ENCODE measurements at places on chromosomes 3 and 15.

- no peak for DNase-seq
Measured at GRCh38 chr3:12970684-12971083, 102.5 kb downstream of the IQSEC1 start.

GRCh38 chr3:47573190-47574172 is 5.2 kb downstream of the CSPG5 start:
- no peak for DNase-seq

DNA sequence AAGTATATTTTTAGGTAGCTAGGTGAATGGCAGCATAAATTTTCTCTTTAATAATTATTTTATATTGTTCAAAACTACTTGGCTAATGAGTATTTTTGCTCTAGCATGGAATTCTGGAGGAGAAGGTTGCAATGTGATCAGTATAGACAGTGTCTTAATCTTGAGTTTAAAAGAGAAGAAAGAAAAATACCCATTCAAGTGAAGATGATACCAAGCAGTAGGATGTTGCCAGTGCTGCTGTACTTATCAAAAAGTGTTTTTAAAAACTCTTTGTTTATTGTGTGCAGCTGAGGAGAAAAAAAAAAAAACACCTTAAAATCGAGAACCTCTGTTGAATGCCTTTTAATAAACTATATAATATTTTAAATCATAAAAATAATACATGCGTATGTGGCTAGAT is 47.9 kb downstream of the STT3B start:
- no peak for DNase-seq

DNA sequence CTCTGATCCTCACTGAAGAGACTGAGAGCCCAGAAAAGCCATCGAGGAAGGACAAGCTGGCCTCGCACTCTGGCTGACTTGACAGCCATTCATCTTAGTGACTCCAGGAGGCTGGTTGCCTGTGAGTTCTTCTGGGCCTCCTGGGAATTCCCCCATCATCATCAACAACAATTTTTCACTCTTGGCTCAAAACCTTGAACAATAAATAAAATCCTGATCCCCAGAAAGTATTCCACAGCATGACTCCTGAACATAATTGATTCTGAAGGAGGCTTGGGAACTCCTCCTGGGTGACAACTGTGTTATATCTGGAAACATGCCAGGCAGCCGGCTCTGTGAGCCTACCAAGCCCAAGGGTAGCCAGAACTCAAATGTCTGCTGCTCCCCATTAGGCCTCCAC is 188.6 kb downstream of the SHQ1 start:
- DNase-seq, result no peak

DNA sequence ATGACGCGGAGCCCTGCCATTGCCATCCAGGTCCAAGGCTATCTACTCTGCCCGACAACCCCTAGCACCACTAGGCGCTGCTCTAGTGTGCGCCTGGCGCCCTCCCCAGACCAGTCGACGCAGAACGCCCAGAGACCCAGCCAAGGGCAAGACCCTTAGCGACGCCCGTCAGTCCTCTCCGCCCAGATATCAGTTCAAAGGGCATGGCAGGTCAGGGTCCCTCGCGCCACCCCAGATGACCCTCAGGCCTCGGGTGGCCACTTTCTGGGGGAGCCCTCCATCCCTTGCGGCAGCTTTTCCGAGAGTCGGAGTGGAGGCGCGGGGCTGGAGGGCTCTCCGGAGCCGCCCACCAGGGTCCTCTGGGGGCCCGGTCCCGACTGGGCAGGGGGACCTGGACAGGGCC is 371 bp upstream of the CLSTN2 start:
- DNase-seq, result no peak

DNA sequence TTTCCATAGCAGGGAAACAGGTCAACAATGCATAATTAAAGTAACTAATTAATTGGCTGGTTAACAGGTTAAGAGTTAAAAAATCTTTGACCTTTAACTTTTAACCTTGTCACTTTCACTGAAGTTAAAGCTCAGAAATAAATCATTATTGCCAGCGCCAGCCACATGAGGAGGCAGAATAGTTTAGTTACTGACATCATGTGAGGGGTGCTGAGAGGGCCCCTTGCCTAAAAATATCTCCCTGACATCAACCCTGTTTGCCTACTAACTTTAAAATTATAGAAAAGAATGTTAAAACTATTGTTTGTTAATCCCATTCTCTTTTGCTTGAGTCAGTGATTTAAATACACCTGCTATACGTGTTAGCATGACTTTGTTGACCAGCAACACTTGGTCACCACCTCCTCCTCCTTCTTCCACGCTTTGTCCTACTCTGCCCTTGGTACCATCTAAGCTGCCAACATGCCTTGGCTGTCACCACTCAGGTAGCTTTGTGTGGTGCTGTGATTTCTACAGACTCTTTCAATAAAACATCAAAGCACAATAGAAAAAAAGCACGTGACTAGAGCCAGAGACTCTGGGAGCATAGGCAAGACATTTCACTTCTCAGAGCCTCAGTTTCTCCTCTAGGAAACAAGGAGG is 2.7 kb downstream of the FBXO40 start:
- no peak for DNase-seq

DNA sequence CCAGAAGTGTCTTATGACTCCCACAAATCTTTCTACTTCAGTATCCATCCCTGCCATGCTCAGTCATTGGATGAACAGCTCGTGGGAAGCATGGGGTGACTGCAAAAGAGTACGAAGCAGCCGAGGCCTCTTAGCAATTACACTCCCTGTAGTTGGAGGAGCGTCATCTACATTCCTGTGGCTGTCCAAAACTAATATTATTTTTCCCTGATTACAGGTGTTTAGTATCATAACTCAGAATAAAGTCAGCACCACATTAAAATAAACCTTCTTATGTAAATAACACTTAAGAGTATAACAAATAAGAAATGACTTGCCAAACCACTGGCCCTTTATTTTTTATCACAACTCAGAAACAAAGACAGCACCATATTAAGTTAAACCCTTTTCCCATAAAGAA is 141.5 kb downstream of the PLOD2 start:
- no peak for DNase-seq

GRCh38 chr3:14386254-14386653 is 16.2 kb upstream of the SLC6A6 start:
- no peak for DNase-seq

- no peak for DNase-seq
Measured at GRCh38 chr15:70374096-70374495, 276.4 kb upstream of the TLE3 start.

GRCh38 chr3:75396316-75396802 is 267.8 kb upstream of the FRG2C start:
- no peak for DNase-seq

GRCh38 chr15:70722266-70723121 is 40.9 kb downstream of the UACA start:
- DNase-seq, result no peak

DNA sequence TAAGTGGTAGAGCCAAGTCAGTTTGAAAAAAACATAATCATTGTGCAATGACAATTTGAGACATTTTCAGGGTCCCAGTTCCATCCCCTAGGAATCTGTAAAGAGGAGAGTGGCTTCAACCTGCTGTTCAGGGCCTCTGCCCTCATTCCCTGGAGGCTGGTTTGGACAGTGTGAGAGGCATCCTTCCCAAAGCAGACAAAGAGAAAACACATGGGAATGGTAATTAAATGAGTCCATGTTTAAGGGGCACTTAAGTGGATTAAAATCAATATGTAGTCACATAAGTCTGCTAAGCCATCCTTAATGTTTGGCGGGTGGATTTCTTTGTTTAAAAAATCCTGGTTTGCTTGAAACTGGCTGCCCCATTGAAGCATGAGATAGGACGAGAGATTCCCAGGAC is 146.3 kb upstream of the CTDSPL start:
- no peak for DNase-seq

GRCh38 chr15:76996076-76996525 is 1.2 kb downstream of the PSTPIP1 start:
- DNase-seq, result no peak

- no peak for DNase-seq
Measured at GRCh38 chr3:172309741-172310427, 138.4 kb downstream of the GHSR start.

GRCh38 chr3:49123687-49124086 is 3.1 kb upstream of the USP19 start:
- DNase-seq, result no peak

DNA sequence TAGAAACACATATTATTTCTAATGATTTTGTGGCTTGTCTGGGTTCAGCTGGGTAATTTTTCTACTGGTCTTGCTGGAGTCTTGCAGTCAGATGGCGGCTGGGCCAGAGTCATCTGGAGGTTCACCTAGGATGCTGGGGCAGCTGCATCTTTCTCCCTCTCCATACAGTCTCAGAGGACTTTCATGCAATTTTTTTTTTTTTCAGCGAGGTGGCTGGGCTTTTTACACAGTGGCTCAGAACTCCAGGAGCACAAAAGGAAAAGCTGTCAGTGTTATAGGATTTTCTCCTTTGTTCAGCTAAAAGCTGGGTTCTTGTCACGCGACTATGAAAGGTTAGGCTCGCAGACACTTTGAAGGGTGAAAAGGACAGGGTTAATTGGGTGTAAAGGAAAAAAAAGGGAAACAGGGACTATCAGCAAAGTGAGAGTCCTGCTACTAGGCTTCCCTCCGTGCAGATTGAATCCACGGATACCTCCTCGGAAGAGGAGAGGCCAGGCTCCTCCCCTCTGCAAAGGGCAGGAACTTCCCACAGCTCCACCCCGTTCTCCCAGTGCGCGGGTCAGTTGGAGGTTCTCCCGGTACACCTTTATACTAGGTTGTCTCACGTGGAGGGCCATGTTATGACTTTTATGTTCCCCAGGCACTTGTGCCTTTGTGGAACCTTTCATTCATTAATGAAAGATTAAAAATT is 44.3 kb downstream of the ADGRG7 start:
- no peak for DNase-seq

- no peak for DNase-seq
Measured at GRCh38 chr3:31041161-31041978, 146.9 kb upstream of the GADL1 start.

DNA sequence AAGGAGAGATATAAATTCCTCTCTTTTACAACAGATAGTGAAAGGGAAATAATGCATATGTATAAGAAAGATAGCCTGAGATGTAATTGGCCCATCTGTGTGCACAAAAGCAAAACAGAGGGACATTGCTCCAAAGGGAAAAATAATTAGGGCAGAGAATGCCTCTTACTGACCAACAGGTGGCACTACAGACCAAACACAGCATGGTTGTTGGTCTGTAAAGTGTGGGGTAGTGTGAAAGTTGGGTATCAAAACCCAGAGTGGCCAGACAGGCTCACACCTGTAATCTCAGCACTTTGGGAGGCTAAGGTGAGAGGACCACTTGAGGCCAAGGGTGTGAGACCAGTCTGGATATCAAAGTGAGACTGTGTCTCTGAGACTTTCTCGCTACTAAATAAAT is 4.5 kb upstream of the TLNRD1 start:
- DNase-seq, result no peak

- no peak for DNase-seq
Measured at GRCh38 chr15:29601811-29602210, 220.5 kb downstream of the TJP1 start.

GRCh38 chr3:105899516-105899915 is 30.7 kb upstream of the CBLB start:
- no peak for DNase-seq

DNA sequence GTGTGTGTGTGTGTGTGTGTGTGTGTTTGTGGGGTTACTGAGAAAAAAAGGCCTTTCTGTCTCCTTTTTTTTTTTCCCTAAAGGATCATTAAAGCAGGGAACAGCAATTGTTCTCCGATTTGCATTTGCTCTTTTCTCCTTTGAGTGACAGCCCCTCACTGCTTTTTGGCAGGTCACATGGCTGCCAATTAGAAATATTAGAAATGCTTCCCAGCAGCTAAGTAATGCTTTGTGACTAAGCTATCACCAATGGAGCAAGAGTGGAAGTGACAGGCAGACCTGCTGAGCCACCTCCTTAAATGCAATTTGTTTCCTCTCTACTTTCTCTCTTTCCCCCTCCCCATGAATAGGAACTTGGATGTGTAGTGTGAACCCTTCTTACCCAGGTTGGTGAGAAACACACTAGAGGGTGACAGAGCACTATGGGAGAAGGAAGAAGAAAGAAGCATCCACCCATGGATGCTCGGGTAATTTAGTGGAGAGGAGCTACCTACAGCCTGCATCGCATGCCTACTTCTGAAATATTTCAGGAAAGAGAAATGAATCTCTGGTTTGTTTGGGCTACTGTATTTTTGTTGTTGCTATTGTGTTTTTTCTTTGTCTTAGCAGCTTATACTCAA is 165.2 kb upstream of the PDZRN3 start:
- no peak for DNase-seq

GRCh38 chr15:100932676-100933348 is 13.7 kb downstream of the LRRK1 start:
- no peak for DNase-seq

GRCh38 chr3:48662753-48663488 is at the start of gene CELSR3:
CELSR3 (minus strand) TSS chr3:48662886; CDS start chr3:48662634, 252 bp downstream.
- peak; percentile 19 for DNase-seq

- DNase-seq, result no peak
Measured at GRCh38 chr3:54935869-54936268, 8.0 kb upstream of the LRTM1 start.

DNA sequence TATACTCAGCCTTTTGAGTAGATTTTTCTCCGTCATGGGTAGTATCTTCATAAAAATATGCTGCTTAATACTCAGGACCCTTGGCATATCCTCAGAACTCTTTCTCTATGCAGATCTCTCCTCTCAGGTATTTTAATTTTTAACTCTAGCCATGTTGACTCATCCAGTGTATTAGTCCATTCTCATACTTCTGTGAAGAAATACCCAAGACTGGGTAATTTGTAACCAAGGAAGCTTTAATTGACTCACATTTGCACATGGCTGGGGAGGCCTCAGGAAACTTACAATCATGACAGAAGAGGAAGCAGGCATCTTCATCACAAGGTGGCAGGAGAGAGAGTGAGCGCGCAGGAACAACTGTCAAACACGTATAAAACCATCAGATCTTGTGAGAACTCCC is 129.3 kb upstream of the CD96 start:
- DNase-seq, result no peak

DNA sequence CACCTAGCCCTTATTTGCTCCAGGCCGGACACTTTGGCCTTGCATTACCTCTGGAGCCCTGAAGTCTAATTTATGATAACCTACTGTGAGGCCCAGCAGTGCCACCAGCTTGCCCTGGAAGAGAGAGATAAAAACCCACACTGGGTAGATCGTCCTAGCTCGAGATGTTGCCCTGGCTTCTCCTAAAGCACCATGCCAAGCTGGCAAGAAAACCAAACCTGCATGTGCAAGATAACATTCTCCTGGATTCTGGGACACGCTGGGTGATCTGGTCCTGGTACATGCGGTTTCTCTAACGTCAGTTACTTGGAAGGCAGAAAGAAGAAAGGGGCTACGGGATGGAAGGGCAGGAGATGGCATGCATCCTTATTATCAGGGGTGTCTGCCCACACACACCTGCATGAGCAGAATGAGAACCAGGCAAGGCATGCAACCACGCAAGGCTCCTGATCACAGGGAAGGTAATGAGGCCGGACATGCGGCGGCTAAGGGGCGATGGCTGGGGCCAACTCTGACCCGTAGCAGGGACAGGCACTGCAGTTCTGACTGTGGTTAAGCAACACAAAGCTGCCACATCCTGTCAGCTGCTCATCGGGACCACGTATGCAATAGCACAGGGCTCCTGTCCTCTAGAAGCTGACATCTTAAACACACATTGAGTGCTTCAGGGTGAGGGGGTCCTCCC is 73.0 kb downstream of the OXNAD1 start:
- peak; percentile 32 for DNase-seq
